ENCODE measurements at places on chromosomes 16 and 17. TPM values are rescaled to one million over a fixed set of nuclear protein-coding genes. Genes with fewer than 3 reads are reported as not detected.

PYY gene
- not detected for total RNA-seq

CD79B gene
- 1.6 TPM for total RNA-seq

ITGAL gene
- total RNA-seq = not detected

CARD14 gene
- total RNA-seq = 0.60 TPM

TEKT5 gene
- 0.07 TPM for total RNA-seq

ANKFY1 gene
- 39.8 TPM for total RNA-seq

CD300LD gene
- total RNA-seq = not detected

TEKT1 gene
- total RNA-seq = not detected

C17orf50 gene
- not detected for total RNA-seq

All from neural progenitor cell (in vitro differentiated cells).